ENCODE measurements at places on chromosomes 5 and 9.

- no peak for DNase-seq
Measured at GRCh38 chr5:27944471-27944870, 906.1 kb upstream of the CDH9 start.

DNA sequence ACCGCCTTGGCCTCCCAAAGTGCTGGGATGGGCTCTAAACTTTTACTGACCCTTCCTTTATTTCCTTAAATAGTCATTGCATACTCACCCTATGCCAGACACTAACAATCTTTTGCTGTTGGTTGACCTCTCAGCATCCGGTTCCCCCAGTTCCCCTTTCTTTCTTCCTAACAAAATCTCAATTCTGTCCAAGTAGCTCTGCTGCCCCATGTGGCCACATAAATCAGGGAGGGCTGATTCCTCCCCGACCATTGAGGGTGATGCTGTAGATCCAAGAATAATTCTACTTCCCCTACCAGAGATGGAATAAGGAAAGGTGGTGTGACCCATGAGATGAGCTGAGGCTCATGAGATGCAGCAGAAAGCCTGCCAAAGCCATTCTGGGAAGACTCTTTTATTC lies 315.3 kb upstream of the MSX2 start:
- DNase-seq = no peak

- DNase-seq = no peak
Measured at GRCh38 chr5:117955831-117956230, 1032.5 kb downstream of the DTWD2 start.

DNA sequence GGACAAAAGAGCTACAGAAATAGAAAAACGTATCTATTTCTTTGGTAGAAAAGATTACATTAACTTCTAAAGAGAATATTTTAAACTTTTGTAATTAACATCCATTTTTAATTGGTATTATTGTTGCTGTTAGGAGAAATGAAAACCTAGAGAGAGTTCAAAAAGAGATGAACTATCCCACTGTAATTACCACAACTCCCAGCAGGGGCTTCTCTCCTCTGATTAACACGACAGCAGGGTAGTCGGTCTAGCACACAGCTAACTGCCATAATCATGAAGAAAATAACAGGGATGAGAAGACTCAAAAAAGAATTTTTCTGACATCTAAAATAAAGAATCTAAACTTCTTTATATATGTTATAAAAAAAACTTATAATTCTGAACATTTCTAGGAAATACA lies 86.2 kb upstream of the CDH9 start:
- no peak for DNase-seq

- DNase-seq = no peak
Measured at GRCh38 chr5:108303086-108303485, 78.8 kb downstream of the FBXL17 start.

GRCh38 chr9:127537014-127537413 lies 75.1 kb upstream of the STXBP1 start:
- no peak for DNase-seq

GRCh38 chr5:8436924-8437323 lies 568.0 kb downstream of the MTRR start:
- no peak for DNase-seq

DNA sequence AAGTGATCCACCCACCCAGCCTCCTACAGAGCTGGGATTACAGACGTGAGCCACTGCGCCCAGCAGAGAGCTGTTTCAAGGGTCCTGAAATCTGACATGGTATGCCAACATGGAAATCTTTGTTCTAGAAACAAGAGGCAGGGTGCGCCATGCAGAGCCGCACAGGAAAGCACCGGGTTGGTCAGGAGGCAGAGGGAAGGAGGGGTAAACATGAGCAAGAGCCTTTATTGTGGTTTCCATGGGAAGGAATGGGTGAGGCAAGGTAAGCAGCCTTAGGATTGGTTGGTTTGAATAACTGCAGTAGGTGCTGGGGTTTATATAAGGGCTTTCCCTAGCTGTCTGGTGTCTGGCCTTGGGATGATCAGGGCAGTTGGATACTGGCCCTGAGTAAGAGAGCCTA lies 5.5 kb upstream of the EXOSC2 start:
- no peak for DNase-seq

- DNase-seq = no peak
Measured at GRCh38 chr5:50967009-50967562, 300.6 kb downstream of the PARP8 start.

- no peak for DNase-seq
Measured at GRCh38 chr5:178086266-178086665, 27.1 kb upstream of the N4BP3 start.

DNA sequence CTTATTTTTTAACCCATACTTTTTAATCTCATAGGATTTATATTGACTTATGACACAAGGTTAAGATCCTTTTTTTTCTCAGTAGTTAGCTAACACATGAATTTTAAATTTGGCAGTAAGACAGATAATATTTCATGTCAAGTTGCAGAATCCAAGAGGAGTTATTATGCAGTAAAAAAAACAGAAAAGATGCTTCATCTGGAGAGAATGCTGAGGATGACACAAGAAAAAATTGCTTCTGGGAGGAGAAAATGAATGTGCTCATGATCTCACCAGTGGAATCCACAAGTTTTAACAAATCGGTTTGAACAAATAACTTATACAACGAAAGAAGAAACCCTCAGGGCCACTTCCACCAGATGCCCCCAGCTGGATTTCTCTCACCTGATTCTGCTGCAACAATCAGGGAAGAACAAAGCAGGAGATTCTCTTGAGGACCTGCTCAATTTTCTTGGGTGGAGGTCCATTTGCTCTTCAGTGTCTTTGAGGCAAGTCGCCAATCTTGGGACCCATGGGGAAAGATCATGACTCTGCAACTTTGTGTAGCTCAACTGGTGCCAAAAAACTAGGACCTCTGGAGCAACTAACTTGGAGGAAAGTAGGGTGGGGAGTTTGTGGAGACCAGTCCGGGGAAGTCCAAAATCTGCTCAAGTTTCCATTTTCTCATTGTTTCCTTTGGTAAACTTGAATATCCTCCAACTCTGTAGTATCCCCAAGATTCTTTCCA lies 50.5 kb upstream of the TNFSF15 start:
- peak; percentile 67 for DNase-seq

DNA sequence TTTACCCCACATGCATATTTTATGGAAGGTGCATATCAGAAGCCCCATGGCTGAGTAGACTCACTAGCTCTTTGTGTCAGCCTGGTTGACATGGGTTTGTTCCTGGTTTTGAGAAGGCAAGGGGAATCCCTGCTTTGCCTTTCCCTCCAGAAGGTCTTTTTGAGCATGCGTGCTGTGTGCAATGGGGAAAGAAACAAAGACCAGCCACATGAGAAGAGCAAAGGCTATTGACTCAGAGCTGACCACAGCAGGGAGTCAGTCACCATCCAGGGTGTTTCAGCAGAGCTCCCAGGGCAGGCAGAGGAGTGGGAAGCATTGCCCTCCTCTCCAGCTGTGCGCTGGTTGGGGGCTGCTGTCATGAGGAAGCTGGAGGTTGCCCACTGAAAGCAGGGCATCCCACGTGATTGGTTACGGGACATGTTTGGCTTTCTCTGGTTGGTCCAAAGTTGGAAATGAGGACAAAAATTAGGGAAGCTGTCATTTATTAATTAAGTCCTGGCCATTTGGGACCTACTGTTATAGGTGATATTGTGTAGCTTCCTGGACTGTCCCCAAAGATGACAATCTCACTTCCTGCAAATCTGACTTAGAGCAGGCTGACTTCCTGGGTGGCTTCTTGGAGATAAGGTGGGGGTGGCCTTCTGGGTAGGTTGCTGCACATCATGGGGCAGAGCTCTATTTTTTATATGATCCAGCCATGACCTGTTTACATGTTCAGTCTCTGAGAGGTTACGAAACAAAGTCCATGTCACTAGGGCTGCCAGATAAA lies 48.9 kb upstream of the TDRD7 start:
- DNase-seq = no peak

DNA sequence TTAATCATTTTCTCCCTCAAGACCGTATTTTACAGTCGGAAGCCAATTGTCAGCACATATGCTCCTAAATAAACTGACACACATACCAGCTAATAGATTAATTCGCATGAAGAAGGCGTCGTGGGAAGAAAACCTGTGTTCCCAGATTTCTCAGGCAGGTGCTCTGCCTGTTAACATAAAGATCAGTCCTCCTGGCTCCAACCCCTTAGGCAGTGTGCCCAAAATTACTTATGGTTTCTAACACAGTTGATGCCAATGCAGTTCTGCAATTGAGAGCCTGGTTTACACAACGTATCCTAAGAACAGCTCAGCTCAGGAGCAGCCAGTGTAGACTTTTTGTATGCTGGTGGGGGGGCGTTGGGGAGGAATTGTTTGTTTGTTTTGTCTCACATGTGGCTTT lies 208.3 kb downstream of the ENC1 start:
- no peak for DNase-seq

DNA sequence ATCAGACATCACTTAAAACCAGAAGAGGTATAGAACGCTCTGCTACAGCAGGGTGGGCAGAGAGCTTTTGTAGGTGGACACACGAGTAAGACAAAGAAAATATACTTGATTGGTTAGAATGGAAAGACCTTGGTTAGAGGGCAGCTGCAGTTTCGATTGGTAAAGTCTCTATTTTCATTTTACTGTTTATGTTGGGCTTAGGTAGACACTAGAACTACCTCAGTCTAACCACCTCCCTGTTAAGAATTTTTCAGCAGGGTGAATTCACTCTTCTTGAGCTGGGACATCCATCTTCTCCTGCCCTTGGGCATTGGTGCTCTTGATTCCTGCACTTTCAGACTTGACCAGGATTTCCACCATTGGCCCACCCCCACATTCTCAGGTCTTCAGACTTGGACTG lies 116.3 kb downstream of the BASP1 start:
- no peak for DNase-seq

- no peak for DNase-seq
Measured at GRCh38 chr5:150172556-150172955, 6.0 kb downstream of the CDX1 start.

DNA sequence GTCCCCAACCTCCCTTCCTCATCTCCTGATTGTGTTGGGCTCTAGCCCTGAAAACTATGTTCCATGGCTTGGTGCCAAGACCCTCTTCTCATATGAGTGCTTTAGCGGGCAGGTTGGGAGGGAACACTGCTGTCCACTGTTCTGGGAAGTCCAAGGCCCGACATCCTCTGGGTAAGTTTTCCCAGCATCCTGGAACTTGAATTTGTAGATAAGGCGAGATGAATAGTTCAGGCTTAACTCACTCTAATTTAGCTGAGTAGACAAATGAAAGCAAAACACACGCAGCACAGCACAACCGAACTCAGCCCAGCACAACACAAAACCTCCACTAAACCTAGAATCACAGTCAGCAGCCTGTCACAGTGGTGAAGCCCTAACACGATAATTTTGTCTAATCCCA lies 95.3 kb upstream of the SLC28A3 start:
- no peak for DNase-seq

- no peak for DNase-seq
Measured at GRCh38 chr9:27933210-27934025, 360.1 kb upstream of the C9orf72 start.

GRCh38 chr5:56245481-56245880 lies 12.4 kb upstream of the ANKRD55 start:
- DNase-seq = no peak

DNA sequence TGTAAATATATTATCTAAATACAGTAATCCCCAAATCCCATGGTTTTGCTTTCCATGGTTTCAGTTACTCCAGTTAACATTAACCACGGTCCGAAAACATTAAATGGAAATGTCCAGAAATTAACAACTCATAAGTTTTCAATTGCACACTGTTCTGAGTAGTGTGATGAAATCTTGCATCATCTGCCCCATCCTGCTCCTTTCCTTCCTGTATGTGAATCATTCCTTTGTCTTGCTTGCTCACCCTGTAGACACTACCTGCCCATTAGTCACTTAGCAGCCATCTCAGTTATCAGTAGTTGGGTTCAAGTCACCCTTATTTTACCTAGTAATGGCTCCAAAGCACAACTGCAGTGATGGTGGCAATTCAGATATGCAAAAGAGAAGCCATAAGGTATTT lies 1568.5 kb upstream of the WWC1 start:
- no peak for DNase-seq

DNA sequence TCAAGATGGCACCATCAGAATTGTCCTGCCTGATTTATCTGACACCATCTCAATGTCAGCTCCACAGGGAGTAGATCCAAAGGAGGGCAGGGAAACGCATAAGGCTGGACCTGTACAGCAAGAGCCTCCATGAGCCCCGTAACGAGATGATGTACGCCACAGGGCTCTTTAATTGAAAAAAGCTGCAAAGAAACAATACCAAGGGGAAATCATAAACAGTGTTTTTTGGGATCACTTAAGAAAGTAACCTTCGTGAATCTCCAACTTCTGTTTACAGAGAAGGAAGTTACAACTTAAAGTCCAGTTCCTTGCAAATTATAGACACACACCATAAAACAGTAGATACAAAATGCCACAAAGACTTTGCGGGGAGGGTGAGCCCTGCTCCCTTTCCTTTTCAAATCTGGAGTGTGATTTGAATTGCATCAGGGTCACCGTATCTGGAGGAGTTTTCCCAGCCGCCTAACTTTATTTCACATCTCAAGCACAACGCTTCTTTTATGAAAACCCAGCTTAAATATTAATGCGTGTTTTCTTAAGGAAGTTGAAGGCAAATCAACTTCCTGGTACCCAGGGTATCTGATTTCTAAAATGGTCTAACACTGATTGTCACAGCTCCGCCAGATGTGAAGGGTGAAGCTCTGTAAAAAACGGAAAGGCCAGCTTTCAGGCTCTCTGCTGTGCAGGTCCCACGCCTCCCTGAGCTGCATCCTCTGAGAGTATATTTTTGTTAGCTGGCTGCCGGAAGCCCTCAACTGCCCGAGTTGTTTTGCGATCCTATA lies 88.9 kb downstream of the EBF1 start:
- no peak for DNase-seq

- DNase-seq = no peak
Measured at GRCh38 chr5:159412284-159413046, 82.2 kb upstream of the IL12B start.

GRCh38 chr5:130884023-130884422 lies 281.0 kb downstream of the HINT1 start:
- DNase-seq = no peak

DNA sequence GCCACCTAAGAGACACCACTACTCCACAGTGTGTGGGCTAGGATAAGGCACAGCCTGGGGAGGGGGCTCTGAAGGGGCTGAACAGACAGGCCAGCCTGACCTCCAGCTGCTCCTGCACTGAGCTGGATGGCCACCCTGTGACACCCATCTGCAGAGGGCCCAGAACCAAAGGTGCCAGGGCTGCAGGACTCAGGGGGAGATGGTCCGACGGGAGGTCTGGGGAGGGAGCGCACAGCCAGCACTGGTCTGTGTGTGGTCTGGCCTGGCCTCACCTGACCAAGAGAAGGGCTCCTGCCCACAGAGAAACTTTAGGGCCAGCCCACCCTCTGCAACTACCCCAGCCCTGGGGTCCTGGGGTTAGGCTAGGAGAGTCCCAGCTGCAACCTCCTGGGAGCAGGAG lies 789 bp downstream of the LTC4S start:
- DNase-seq = no peak

DNA sequence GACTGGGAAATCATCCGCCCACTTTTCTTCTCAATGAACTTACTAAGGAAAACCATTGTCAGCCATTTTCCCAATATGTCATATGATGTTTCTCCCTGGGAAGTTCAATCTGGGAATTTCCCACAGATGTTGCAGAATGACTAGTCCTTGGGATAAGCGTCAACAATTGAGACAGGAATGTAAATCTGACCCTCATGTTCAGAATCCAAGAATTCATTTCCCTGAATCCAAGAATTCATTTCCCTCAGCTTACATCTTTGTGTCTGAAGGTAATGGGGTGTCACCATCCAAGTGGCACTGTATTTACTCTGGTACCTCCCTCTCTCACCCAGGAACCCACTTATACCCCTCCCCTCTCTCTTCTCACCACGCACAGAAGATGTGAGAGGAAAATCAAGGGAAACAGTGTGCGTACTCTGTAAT lies 7.4 kb downstream of the KLF9 start:
- no peak for DNase-seq

- no peak for DNase-seq
Measured at GRCh38 chr9:132699956-132700355, 29.7 kb downstream of the GTF3C4 start.

Measured in right atrium auricular region (tissue), 2 donors.